IMR-90 (cell line): ENCODE measurements at places on chromosomes 6 and 20.

GRCh38 chr6:81790034-81790433, 37.6 kb upstream of the TENT5A start:
- no peak for DNase-seq
- no peaks in the 10 kb centered on the region for H3K27me3 ChIP-seq
- no peak overlapping the region for H3K4me3 ChIP-seq
- H3K36me3 ChIP-seq = no peaks in the 10 kb centered on the region
- H3K4me1 ChIP-seq = peaks cover 3% of the 10 kb centered on the region; the same call in 1 of the 2 replicates
- H3K27ac ChIP-seq = no peak overlapping the region

GRCh38 chr20:57627339-57627738, 7.1 kb upstream of the ZBP1 start:
- H3K4me1 ChIP-seq = peaks cover 4% of the 10 kb centered on the region; the same call in 1 of the 2 replicates
- peaks cover 3% of the 10 kb centered on the region for H3K27me3 ChIP-seq
- no peak overlapping the region for H3K4me3 ChIP-seq

GRCh38 chr20:24637941-24638340, 168.5 kb downstream of the SYNDIG1 start:
- peaks cover 20% of the 10 kb centered on the region for H3K27me3 ChIP-seq
- peaks cover 9% of the 10 kb centered on the region for H3K4me1 ChIP-seq
- H3K27ac ChIP-seq = no peak overlapping the region
- H3K4me3 ChIP-seq = no peak overlapping the region
- no peaks in the 10 kb centered on the region for H3K36me3 ChIP-seq

- peaks cover 39% of the 10 kb centered on the region for H3K36me3 ChIP-seq
- no peak overlapping the region for H3K4me3 ChIP-seq
- peaks cover 3% of the 10 kb centered on the region; the same call in 1 of the 2 replicates for H3K4me1 ChIP-seq
- DNase-seq = peak; percentile 91
- peak overlapping the region; percentile 25 for H3K27ac ChIP-seq
Measured at GRCh38 chr6:2952557-2953095, 18.7 kb downstream of the SERPINB6 start.

GRCh38 chr6:40924839-40925238, 114.2 kb downstream of the UNC5CL start:
- no peak overlapping the region for H3K27ac ChIP-seq
- no peak for DNase-seq
- H3K36me3 ChIP-seq = no peaks in the 10 kb centered on the region
- H3K4me1 ChIP-seq = no peaks in the 10 kb centered on the region; the same call in 1 of the 2 replicates
- H3K4me3 ChIP-seq = no peak overlapping the region
- peaks cover 31% of the 10 kb centered on the region for H3K27me3 ChIP-seq

- H3K4me3 ChIP-seq = no peak overlapping the region
- H3K27me3 ChIP-seq = peaks cover 3% of the 10 kb centered on the region; the same call in 1 of the 2 replicates
Measured at GRCh38 chr20:11034025-11034424, 360.2 kb upstream of the JAG1 start.

- no peaks in the 10 kb centered on the region for H3K27me3 ChIP-seq
- H3K4me1 ChIP-seq = peaks cover 10% of the 10 kb centered on the region
- H3K4me3 ChIP-seq = no peak overlapping the region
- H3K27ac ChIP-seq = no peak overlapping the region
- no peak for DNase-seq
- no peaks in the 10 kb centered on the region for H3K36me3 ChIP-seq
Measured at GRCh38 chr20:9145142-9145541, 76.3 kb downstream of the PLCB4 start.

DNA sequence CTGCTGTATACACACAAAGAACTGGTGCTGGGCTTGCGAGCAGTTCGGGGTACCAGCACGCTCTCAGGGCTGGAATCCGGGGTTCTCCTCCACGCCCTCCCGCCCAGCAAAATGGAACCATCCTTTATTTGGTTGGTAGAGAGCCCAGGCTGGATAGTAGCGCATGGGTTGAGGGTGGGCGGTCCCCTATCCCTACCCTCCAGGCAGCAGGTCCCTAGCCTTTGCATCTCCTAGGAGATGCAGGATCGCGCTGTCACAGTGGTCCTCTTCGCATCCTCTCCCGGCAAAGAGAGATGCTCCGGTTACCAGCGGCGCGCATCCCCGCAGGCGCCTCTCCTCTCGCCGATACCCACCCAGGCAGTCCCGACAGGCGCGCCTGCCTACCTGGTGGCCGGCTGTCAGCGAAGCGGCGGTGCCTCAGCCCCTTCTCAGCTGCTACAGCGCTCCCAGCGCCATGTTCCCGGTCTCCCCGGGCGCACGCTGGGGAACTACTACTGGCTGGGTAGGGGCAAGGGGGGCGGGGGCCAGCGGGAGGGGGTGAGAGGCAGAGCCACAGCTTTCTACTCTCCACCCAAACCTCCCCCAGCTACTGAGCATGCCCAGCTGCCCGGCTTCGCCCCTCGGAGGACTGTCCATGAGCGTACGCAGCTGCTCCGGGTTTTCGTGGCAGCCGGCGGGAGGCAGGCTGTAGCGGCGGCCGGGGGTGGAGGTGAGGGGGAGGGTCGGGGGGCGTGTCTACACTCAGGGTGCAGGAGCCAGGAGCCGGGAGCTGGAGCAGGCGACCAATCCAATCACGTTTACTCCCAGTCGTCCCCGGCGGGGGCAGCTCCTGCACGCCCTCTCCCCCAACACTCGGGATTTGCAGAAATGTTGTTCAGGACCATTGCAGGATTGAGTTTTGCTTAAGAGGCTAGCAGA, at the start of gene PAK5:
TSS of gene PAK5 (minus strand) at position 699 of the 918 bp plus-strand sequence. CDS start 194,748 bp downstream, outside the sequence.
- H3K27ac ChIP-seq = no peak within 1 kb of the TSS

- DNase-seq = peak; percentile 34
- no peak overlapping the region for H3K4me3 ChIP-seq
- H3K27ac ChIP-seq = no peak overlapping the region
- no peaks in the 10 kb centered on the region for H3K4me1 ChIP-seq
- no peaks in the 10 kb centered on the region for H3K27me3 ChIP-seq
- H3K36me3 ChIP-seq = no peaks in the 10 kb centered on the region
Measured at GRCh38 chr6:141521440-141521839, 611.3 kb upstream of the GJE1 start.

GRCh38 chr20:51510169-51510568, 32.4 kb downstream of the NFATC2 start:
- H3K27ac ChIP-seq = no peak overlapping the region
- peaks cover 4% of the 10 kb centered on the region; the same call in 1 of the 2 replicates for H3K4me1 ChIP-seq
- no peak for DNase-seq
- no peak overlapping the region for H3K4me3 ChIP-seq
- no peaks in the 10 kb centered on the region for H3K27me3 ChIP-seq

DNA sequence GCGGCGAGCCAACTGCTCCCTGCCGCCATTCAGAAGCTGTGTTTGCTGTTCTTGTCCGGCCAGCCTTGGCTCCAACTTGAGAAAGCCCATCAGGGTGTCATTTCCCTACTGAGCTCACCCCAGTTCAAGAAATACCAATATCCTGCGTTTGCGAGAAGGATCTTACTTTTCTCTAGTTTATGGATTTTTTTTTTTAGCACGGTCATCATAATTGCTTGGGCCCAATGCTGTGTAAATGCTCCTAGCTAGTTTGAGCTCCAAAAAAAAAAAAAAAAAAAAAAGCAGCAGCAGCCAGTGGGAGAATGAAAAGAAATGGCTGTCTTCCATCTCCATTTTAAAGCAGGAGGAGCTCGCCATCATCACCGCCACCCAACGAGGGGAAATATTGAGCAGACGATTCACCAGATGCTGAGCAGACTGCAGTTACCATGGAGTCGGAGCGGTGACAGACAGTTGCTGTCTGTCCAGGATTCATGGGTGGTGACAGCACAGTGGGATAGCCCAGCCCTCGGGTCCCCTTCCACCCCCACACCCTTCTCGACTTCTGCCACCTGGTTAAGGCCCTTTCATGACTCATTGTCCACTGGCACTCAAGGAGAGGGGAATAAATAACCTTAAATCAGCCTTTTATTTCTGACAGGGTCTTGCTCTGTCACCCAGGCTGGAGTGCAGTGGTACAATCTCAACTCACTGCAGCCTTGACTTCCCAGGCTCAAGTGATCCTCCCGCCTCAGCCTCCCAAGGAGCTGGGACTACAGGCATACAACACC, 132.4 kb upstream of the SNX9 start:
- H3K27me3 ChIP-seq = peaks cover 45% of the 10 kb centered on the region
- DNase-seq = no peak
- no peaks in the 10 kb centered on the region for H3K36me3 ChIP-seq
- H3K27ac ChIP-seq = no peak overlapping the region

GRCh38 chr20:56762829-56763228, 133.7 kb downstream of the TFAP2C start:
- H3K36me3 ChIP-seq = no peaks in the 10 kb centered on the region
- DNase-seq = no peak
- no peak overlapping the region for H3K27ac ChIP-seq
- no peaks in the 10 kb centered on the region for H3K4me1 ChIP-seq
- H3K27me3 ChIP-seq = peaks cover 2% of the 10 kb centered on the region; the same call in 1 of the 2 replicates

- no peak for DNase-seq
- no peaks in the 10 kb centered on the region for H3K36me3 ChIP-seq
- H3K27me3 ChIP-seq = peaks cover 17% of the 10 kb centered on the region
- no peak overlapping the region for H3K4me3 ChIP-seq
Measured at GRCh38 chr6:5102267-5102970, 17.3 kb downstream of the PPP1R3G start.

GRCh38 chr6:33315793-33316602, 1.5 kb downstream of the ZBTB22 start:
- H3K4me1 ChIP-seq = peaks cover 32% of the 10 kb centered on the region
- peaks cover 25% of the 10 kb centered on the region for H3K36me3 ChIP-seq
- H3K4me3 ChIP-seq = no peak overlapping the region
- DNase-seq = no peak
- H3K27ac ChIP-seq = no peak overlapping the region

DNA sequence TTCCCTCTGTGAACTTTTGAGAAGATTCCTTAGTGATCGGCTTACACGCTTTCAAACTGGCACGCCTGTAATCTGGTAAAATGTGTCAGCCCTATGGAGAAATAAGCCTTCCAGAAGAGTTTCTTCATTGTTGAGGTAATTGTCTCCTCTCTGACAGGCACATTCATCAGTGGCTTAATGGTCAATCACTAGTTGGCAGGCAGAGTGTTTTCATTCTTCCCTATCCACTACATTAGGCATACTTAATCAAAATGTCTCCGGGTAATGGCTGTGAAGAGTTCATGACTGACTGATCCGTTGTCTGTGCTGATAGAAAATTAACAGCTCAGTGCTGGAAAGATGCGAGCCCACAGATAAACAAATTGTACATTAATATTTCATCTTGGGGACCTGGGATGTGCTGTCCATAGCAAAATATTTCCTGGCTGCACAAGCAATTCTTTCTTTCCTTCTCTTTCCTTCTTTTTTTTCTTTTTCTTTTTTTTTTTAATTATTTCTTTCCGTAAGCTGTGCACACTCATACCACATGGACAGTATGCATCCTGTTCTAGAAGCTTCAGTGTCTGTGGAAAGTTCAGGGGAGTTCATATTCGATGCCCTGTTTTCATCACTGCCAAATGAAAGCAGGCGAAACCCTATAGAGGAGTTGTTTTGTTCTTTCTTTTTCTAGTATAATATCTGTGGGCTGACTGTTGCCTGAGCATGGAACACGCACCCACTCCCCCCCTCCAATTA, 31.4 kb downstream of the TSHZ2 start:
- H3K36me3 ChIP-seq = no peaks in the 10 kb centered on the region
- H3K27me3 ChIP-seq = no peaks in the 10 kb centered on the region
- H3K4me1 ChIP-seq = peaks cover 2% of the 10 kb centered on the region; the same call in 1 of the 2 replicates

DNA sequence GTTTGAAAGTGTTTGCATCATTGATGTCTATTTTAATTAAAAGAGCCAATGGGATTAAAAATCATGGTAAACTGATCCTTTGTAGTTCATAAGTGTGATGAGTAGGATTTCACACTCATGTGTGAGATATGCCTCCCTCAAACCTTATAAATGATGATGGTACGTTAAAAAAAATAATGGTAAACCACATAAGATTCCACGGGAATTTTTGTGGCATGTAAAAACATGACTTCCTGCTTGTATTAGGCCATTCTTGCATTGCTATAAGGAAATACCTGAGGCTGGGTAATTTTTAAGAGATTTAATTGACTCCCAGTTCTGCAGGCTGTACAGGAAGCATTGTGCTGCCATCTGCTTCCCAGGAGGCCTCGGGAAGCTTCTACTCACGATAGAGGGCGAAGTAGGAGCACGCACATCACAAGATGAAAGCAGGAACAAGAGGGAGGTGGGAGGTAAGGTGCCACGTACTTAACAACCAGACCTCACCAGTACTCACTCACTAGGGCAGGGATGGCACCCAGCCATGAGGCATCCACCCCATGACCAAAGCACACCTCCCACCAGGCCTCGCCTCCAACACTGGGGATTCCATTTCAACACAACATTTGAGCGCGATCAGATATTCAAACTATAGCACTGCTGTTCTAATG, 187.6 kb upstream of the QKI start:
- no peaks in the 10 kb centered on the region for H3K27me3 ChIP-seq
- H3K4me3 ChIP-seq = no peak overlapping the region
- DNase-seq = no peak
- H3K4me1 ChIP-seq = no peaks in the 10 kb centered on the region
- no peak overlapping the region for H3K27ac ChIP-seq

DNA sequence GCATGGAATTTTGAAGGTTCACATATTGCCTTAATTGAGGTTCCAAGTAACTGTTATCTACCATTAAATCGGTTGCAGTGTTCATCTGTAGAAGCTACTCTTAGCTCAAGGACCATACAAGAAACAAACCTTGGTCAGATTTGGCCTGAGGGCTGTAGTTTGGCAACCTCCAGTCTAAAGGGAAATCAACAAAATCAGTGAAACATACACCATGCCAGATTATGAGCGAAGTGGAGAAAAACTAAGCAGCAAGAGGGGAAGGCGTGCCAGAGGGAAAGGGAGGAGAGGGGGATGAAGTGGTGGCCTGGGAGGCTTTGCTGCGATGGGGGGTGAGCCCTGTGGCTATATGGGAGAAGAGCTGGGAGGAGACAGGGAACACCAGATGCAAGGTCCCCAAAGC, 8.8 kb upstream of the SNAI1 start:
- H3K4me1 ChIP-seq = no peaks in the 10 kb centered on the region; the same call in 1 of the 2 replicates
- H3K36me3 ChIP-seq = no peaks in the 10 kb centered on the region
- no peaks in the 10 kb centered on the region for H3K27me3 ChIP-seq
- H3K27ac ChIP-seq = no peak overlapping the region

- H3K4me1 ChIP-seq = no peaks in the 10 kb centered on the region
- H3K27ac ChIP-seq = no peak overlapping the region
- H3K27me3 ChIP-seq = no peaks in the 10 kb centered on the region
- no peak overlapping the region for H3K4me3 ChIP-seq
- no peaks in the 10 kb centered on the region for H3K36me3 ChIP-seq
Measured at GRCh38 chr6:32689531-32690501, 23.4 kb upstream of the HLA-DQB1 start.

DNA sequence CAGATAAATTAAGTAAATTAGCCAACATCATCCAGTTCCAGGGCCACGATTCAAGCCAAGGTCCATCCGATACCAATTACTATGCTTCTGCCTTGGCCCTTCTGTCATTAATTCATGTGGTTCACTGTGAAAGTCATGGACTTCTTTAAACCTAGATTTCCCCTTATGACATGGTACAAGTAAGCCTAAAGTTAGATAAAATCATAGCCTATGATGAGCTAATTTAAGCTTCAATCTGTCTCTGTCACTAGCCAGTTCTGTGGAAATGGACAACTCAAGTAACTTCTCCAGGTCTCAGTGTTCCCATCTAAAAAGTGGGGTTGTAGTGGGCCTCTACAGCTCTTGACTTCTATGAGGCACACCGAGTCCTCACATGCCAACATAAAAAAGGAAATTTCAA, 225.5 kb upstream of the MARCKS start:
- no peak overlapping the region for H3K27ac ChIP-seq
- no peak for DNase-seq
- H3K4me3 ChIP-seq = no peak overlapping the region
